ENCODE measurements at places on chromosomes 1 and 21.
A peak's percentile ranks its signal among the peaks of the same experiment; 100 is the strongest.

DNA sequence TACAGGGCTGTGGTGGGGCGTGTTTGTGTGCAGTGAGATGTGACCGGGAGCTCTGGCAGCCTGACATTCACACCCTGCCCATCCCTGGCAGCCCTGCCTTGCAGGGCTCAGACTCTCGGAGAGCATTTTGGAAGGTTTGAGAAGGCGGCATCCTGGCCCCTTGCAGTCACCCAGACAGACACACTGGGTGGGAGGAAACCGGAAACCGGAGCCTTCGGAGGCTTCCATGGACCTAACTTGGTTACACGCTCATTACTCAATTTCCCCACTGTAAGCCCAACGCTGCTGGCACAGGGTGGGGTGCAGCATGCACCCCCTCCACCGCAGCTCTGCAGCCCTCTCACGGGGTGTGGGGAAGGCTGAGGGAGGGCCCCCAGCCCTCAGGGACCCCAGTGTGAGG lies 22.2 kb upstream of the RSPO1 start:
- DNase-seq = no peak
- no peaks in the 10 kb centered on the region for H3K4me1 ChIP-seq
- no peak overlapping the region for H3K4me3 ChIP-seq
- H3K36me3 ChIP-seq = no peaks in the 10 kb centered on the region
- no peak overlapping the region for H3K27ac ChIP-seq

- H3K27me3 ChIP-seq = no peaks in the 10 kb centered on the region
- no peak overlapping the region for H3K4me3 ChIP-seq
- no peak overlapping the region for H3K27ac ChIP-seq
- peaks cover 37% of the 10 kb centered on the region for H3K4me1 ChIP-seq
- DNase-seq = no peak
Observed at GRCh38 chr1:208150833-208151458, 93.2 kb downstream of the PLXNA2 start.

DNA sequence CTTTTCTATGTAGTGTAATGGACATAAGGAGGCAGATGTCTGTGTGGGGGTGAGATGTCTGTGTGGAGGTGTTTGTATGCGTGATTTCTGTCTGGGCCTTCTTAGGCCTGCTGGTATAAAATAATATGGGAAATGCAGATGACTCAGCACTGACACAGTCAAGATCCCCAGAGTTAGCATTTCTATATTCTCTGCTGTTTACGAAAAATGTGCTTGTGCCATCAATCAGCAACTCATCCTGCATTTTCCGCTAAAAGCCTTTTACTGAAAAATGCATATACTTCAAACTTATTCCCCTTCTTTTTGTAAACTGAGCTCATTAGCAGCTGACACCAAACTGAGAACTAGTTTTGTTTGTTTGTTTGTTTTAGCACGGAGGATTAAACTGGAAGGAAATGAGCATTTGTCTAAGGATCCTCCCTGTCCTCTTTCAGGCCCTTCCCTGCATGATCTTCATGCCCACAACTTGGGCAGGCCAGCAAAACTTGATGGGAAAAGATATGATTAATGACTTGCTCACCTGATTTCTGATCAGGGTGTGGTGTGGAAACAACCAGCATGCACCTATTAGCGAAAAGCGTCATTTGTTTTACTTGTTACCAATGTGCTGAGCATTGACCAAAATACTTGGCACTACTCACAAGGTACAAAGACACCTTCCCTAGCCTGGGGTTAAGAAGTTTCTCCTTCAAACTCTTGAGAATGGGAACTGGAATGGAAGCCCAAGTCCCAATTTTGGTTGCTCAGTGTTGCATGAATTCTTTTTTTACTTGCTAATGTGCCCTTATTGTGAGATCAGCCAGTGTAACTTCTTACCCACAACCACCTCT lies 77.4 kb downstream of the NDUFS5 start:
- H3K36me3 ChIP-seq = no peaks in the 10 kb centered on the region
- H3K27ac ChIP-seq = peak overlapping the region; percentile 4
- H3K27me3 ChIP-seq = no peaks in the 10 kb centered on the region
- DNase-seq = no peak
- no peak overlapping the region for H3K4me3 ChIP-seq

- H3K27me3 ChIP-seq = no peaks in the 10 kb centered on the region
- DNase-seq = no peak
- no peak overlapping the region for H3K27ac ChIP-seq
- no peaks in the 10 kb centered on the region for H3K4me1 ChIP-seq
- no peak overlapping the region for H3K4me3 ChIP-seq
- H3K36me3 ChIP-seq = no peaks in the 10 kb centered on the region
Observed at GRCh38 chr1:71166178-71167173, 85.6 kb upstream of the ZRANB2 start.

DNA sequence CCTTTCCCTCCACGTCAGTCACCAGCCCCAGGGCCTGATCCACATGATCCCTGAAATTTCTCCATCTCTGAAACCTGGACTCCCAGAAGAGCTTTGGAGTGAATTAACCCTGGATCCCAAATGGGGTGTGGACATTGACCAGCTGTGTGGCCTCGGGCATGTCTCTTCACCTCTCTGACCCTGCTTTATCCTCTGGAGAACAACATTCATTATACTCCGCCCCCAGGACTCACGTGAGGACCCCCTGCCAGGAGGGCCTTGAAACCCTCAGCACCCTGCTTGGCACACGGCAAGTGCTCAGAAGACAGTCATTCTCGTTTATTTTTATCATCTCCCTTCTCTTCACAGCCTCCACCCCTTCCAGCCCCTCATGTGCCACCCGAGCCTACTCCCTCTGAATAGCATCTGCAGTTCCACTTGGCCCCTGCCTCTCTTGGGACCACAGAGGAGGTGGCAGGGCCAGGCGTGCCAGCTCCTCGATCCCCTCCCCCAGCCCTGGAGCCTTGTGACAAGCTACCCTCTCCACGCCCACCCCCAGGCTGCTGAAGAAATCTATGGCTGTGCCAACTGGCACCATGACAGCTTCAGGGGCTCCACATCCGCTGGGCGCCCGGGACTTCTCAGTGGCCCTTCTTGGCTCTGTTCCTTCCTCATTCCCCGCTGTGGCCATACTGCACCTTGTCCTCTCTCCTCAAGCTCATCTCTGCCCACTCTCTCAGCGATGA lies 18.0 kb downstream of the ADGRB2 start:
- H3K27ac ChIP-seq = no peak overlapping the region
- H3K4me1 ChIP-seq = no peaks in the 10 kb centered on the region
- DNase-seq = no peak
- H3K27me3 ChIP-seq = no peaks in the 10 kb centered on the region
- H3K4me3 ChIP-seq = no peak overlapping the region

- peaks cover 21% of the 10 kb centered on the region for H3K4me1 ChIP-seq
- no peak overlapping the region for H3K27ac ChIP-seq
- DNase-seq = no peak
- H3K4me3 ChIP-seq = no peak overlapping the region
Observed at GRCh38 chr1:213985209-213986019, 2.4 kb upstream of the PROX1 start.

- H3K4me1 ChIP-seq = no peaks in the 10 kb centered on the region
- no peaks in the 10 kb centered on the region for H3K27me3 ChIP-seq
- H3K36me3 ChIP-seq = no peaks in the 10 kb centered on the region
- no peak for DNase-seq
Observed at GRCh38 chr1:240173836-240174235, 82.2 kb downstream of the FMN2 start.

- no peak overlapping the region for H3K4me3 ChIP-seq
- no peaks in the 10 kb centered on the region for H3K36me3 ChIP-seq
- H3K27ac ChIP-seq = no peak overlapping the region
- peaks cover 13% of the 10 kb centered on the region for H3K4me1 ChIP-seq
- H3K27me3 ChIP-seq = no peaks in the 10 kb centered on the region
Observed at GRCh38 chr1:77538956-77539518, 143.4 kb downstream of the ZZZ3 start.

DNA sequence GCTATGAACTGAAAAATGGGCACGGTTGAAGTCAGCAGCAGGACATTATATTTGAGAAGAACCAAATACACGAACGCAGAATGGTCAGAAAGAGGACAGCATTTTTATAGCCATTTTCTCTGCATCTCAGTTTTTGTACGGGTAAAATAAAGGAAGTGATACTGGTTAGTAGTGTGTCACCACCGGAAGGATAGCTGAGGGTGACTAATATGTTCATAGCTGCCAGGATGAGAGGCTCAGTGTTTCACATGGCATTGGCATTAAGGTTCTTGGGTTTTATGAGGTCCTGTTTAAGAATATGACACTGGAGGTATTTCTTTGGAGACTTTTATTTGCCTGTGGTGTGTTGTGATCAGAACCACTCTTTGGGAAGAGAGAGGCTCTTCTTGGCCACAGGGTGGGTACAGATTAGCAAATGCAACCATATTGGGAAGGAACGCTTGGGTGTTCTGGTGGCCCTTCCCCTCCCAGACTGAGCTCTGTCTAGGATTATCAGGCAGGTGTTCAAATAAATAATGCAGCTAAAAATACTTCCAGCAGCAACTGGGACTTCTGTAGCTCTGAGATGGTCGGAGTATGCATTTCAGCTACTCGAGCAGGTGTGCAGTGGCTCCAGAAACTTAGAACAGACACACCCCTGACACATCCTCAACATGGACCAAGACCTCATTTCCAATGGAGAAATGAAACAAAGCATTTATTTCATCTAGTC lies 158.2 kb downstream of the PBX1 start:
- H3K27me3 ChIP-seq = no peaks in the 10 kb centered on the region
- H3K27ac ChIP-seq = no peak overlapping the region
- no peak overlapping the region for H3K4me3 ChIP-seq
- DNase-seq = no peak
- H3K36me3 ChIP-seq = no peaks in the 10 kb centered on the region

- H3K4me3 ChIP-seq = no peak overlapping the region
- H3K36me3 ChIP-seq = no peaks in the 10 kb centered on the region
- no peaks in the 10 kb centered on the region for H3K4me1 ChIP-seq
- DNase-seq = no peak
- peaks cover 52% of the 10 kb centered on the region for H3K27me3 ChIP-seq
Observed at GRCh38 chr1:18091660-18092446, 15.7 kb upstream of the IGSF21 start.

Data from upper lobe of right lung (tissue), 1 donor.